Activated CD4-positive, alpha-beta T cell treated with anti-CD3 and anti-CD28 coated beads, Interleukin-2, amount 50 U/mL, for 16 hours (primary cell): ENCODE measurements at places on chromosomes 4 and X.

DNA sequence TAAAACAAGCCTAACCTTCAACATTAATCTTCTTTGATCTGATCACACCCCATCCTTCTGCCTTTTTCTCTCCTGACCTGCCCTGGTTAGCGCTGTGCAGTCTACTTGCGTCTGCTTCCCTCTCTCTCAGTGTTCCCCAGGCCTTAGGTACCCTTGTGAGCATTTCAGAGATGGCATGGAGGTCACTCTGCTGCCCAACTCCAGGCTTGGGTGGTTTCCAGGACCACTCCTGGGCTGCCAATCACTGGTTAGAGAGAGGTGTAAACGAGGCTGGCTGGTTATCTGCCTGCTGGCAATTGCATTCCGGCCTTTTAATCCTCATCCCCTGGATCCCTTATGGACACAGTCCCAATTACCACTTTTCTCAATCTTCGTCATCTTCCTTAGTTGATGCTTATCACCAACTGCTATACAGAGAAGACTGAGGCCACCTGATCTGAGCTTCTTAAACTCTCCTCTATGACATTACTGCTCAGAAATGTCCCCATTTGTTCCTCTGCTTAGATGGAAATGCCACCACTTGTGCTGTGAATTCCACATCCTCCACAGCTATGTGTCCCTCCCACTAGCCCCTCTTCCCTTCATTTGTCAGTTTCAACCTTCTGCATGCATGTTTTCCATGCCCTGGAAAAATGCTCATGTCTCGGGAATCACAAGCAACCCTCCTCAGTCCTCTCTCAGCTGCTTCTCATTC is 29.0 kb upstream of the BCLAF3 start:
- no peak for DNase-seq

DNA sequence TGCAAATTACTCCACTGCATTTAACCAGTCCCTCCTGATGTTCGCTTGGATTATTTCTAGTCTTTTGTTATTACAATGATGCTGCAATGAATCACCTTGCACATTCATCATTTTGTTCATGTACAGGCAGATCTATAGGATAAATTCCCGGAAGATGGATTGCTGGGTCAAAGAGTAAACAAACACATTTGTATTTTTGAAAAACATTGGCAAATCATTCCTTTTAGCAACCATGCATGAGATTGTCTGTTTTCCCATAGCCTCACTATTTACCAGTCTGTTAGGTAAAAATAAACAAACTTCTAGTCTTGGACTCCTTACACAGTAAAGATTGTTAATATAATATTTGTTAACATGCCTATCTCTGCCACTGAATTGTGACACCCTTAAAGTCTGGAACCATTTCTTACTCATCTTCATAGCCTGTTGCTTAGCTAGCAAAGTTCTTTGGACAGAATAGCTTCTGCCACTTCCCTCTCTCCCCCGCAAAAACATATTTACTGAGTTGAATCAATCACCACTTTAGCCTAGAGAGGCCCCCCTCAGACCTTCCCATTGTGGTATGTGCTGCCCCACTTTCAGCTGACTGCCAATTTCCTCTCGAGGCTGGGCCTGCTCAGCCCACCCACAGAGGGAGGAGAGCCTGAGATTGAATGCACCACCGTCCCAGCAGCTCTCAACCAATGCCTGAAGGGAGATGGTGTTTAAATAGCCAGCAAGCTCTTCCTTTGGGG is 108.4 kb upstream of the ATXN3L start:
- DNase-seq, result no peak

GRCh38 chrX:53674581-53674980 is 11.9 kb downstream of the HUWE1 start:
- DNase-seq, result no peak

GRCh38 chr4:18844726-18845125 is 823.2 kb upstream of the LCORL start:
- no peak for DNase-seq

DNA sequence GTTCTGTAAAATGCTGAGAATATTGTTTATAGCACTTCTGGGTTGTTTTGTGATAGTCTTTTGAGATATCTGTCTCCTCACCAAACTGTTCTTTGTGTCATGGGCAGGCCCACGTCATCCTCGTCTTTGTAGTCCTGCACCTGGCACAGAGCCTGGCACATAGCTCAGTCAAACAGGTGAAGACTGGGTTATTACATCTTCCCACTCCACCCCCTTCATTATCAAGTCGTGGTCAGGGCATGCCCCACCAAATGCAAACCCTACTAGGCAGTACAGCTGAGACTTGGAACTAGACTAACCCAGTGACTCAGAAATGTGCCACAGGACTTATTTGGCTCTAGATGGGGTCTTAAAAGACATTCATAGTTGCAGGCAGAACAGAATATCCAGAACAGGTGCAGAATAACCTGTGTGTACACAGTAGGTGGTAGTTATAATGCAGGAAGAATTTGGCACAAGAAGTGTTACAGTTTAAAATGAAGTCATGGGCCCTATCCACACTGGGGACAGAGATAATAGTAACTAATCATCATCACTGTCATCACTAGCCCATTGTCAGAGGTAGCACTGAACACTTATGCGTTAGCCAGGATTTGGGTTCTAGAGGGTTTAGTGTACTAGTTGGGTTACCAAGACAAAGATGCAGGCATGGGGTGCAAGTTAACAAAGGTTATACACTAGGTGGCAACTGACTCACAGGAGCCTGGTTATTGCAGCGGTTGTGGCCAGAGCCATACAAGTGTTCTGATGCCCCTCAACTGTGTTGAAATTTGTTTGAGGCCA is 74.9 kb downstream of the TBL1X start:
- DNase-seq, result no peak

GRCh38 chrX:84320614-84321013 is 132.6 kb upstream of the RPS6KA6 start:
- DNase-seq, result no peak

DNA sequence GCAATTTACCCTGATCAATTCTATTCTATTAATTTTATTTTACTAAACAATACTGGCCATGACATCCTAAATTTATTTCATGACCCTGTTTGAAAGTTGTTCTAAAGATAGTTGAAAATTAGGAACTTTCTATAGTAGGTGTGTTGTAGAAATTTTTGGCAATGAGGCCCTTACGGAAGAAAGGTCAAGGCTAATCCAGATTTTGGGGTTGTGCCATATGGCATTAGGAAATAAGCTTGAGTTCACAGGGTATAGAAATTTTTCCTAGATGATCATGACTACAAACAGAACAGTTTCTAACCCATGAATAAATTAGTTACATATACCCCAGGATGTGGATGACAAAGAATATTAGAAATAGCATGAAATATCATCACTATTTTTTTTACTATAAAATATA is 7.8 kb upstream of the ALB start:
- DNase-seq, result no peak

DNA sequence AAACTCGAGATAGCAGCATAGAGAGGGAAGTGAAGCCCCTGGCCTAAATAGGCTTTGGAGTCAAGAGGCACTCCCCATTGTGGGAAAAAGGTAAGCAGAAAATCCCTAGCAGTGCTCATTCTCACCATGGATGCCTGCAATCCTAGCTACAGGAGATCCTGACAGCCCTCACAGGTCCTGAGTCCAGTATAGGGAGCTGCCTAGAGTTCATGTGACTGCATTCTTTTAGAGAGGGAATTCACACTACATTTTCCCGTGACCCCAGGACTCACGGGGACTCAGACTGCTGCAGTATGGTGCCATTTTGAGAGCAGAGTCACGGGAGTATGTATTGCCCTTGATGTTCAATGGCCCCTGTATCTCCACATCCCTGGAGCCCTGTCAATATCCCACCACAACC is 82.4 kb downstream of the MAGED1 start:
- no peak for DNase-seq

DNA sequence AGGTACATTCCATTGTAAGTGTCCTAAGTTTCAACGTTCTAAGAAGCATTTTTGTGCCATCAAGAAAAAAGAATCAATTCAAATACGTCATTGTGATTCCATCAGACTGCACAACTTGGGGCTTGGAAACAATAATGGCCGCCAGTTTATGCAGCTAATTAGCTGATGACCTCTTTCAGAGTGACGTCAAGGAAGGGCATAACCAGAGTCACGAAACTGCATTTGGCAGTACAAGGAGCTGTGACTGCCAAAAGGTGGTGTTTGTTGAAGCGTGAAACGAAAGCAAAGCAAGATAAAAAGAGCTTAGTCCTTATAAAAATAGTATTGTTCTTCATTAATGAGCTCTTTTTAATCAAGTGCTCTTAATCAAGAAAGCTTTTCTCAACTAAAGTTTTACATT is 81.1 kb upstream of the SH3RF1 start:
- no peak for DNase-seq

DNA sequence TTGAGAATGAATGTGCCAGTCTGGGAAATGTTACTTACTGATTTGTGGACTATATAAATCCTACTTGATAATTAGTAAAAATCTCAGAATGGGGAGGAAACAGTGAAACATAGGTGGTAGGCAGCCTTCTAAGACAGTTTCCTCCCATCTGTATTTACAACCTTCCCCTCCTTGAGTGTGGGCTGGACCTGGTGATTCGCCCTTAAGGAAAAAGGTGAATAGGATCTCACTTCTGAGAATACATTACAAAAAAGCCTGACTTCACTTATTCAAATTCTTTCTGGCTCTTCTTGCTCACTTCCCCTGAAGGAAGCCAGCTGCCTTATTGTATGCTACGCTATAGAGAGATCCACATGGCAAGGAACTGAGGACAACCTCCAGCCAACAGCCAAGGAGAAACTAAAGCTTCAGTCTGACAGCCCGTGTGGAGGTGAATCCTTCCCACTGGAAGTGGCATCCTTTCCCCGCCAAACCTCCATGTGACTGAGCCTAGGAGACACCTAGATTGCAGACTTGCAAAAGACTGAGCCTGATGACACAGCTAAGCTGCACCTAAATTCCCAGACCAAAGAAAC is 585.0 kb downstream of the STPG2 start:
- no peak for DNase-seq

DNA sequence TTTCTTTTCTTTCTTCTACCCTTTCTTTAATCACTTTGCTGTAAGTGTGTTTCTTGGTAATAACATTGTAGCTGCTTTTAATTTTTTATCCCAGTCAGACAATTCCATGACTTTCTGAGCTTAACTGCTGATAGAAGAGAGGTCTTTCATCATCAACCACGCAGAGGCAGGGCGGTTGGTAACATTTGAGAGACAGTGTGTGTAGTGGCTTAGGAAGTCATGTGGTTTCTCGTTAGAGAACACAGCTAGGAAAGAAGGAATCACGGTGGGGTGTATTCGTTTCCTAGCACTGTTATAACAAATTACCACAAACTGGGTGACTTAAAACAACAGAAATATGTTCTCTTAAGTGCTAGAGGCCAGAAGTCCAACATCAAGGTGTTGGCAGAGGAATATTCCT is 11.5 kb downstream of the PRPS2 start:
- no peak for DNase-seq

DNA sequence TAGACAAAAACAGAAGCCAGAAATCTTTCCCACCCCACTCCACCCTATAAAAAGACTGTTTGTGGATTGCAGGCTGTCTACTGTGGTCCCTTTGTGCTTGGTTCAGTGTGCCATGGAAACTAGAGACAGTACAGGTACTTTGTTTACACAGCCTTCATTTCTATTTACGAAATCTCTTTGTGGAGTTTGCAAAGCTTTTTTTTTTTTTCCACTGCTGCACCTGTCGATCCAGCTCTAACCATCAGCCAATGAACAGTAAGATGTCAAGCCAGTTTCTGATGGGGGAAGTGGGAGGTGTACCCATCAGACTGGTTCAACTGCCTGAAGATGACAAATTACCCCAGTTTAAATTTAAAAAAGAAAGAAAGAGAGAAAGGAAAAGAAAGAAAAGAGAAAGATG is 20.2 kb upstream of the LRBA start:
- DNase-seq, result no peak

- peak; percentile 14 for DNase-seq
Observed at GRCh38 chrX:30620980-30621618, 32.1 kb upstream of the GK start.

DNA sequence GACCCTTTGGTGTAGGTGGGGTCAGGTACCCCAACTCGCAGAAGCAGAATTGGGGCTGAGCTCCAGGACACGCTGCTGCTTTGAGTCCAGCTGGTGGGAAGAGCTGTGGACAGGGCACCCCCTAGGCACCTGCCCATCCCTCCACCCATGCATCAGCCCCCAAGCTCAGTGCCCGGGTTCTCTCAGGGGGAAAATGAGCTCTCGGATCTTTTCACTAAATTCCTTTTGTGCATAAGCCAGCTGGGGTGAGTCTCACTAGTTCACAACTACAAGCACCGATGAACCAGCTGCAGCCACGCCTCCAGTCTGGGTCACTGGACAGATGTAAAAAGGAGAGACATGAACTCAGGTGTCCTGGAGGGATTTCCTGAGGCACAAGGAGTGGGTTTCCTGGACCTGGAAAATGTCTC is 286.8 kb downstream of the CRLF2 start:
- DNase-seq, result no peak

GRCh38 chr4:84480082-84480481 is 19.0 kb downstream of the NKX6-1 start:
- no peak for DNase-seq

DNA sequence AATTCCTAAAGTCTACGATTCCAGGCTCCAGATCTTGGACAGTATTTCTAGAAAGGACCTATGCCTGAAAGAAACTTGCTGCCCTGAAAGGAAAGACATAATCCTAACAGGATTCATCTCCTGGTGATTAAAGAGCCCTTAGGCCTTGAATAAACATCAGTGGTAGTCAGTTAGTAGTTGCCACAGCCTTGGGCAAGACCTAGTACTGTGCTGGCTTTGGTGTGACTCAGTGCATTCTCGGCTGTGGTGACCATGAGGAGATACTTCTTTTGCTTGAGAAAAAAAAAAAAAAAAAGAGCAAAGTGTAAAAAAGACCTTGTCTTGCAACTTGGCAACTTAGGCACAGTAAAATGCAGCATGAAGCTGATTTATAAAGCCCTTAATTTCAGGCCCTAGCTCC is 188.2 kb downstream of the DCAF12L2 start:
- DNase-seq, result no peak

- no peak for DNase-seq
Observed at GRCh38 chr4:182748283-182748682, 168.9 kb downstream of the DCTD start.

DNA sequence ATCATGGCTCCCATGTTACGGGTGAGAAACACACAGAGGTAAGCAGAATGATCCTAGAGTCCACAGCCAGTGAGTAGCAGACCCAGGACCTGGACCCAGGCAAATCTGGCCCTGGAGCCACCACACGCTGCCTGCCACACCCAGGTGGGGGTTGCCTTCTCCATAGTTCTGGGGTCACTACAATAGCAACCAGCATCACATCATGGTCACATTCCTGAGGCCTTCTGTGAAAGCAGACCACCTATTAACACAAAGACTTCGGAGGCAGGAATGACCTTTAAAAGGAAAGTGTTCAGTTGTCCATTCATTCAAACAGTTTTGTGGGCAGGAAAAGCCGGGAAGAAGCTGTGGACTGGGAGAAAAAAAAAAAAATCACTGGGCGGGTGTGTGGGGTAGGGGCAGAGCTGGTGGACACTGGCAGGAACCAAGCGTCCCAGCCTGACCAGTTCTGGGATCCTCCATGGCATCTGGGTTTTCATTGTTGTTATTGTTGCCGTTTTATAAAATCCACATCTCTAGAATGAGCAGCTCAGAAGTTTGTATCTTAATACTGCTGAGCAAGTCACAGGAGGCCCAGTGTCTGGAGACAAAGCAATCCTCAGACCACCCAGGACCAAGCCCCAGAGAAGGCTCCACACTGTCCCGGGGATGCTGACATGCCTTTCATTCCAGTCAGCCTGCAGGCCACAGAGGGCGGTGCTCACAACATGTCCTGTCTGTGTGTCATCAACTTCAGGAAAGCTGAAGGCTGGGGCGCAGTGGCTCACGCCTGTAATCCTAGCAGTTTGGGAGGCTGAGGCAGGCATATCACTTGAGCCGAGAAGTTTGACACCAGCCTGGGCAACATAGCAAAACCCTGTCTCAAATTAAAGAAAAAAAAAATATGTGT is 67.0 kb downstream of the SEL1L3 start:
- DNase-seq, result no peak

GRCh38 chr4:39054497-39054896 is 7.5 kb upstream of the KLHL5 start:
- no peak for DNase-seq
